ENCODE measurements at places on chromosomes 7 and 10.

DNA sequence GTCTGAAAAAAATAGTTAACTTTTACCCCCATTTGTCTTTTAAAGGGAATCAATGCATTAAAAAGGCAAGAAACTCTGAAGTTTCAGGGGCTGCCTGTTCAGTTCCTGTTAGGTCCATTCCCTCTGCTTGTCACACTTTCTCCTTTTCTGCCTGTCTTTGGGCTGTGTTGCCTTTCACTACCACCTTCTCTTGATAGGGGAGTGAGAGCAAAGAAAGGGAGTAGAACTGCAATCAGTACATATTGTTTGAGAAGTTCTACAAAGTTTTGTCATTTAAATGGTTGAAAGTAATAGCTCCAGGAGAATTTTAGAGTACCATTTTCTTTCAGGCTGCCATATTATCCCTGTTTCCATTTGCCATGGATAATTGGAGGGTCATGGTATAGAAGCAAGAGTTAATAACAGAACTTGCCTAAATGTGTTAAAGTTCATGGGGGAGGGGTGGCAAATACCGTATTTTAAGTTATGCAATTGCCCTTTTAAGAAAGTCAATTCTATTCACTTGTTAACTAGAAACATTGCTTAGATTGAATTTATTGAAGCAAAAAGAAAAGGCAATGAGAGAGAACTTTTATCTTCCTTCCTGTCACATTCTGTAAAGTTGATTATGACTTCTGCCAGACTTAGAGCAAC, 38.6 kb downstream of the MPLKIP start:
- no peak for DNase-seq

DNA sequence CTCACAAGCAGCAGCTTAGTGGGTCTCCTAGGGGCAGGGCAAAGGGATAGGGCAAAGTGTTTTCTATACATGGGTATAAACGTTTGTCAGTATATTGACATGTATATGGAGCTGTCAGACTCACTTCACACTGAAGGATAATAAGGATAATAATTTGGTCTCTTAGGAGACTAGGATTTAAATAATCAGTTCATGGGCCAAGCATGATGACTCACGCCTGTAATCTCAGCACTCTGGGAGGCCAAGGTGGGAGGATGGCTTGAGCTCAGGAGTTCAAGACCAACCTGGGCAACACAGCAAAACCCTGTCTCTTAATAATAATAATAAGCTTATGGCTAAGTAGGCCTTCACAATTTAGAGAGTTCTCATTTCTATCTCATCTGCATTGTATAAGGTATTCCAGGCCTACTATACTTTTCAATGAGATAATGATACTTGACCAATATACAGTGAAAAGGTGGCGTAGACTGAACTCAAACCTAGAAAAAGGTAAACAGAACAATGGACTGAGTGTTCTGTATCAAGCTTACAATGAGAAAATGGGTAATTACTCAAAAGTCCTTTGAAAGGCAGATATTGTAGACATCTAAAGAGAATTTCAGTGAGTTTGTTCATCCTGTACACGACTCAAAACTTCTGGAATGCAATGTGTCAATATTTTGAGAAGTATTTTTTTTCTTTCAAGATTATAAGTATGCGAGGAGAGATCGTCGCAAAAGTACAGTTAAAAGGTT, 7.0 kb downstream of the GSAP start:
- DNase-seq = no peak

GRCh38 chr7:156039971-156040677, 227.9 kb upstream of the SHH start:
- no peak for DNase-seq

GRCh38 chr10:78288663-78289062, 255.0 kb downstream of the RPS24 start:
- no peak for DNase-seq

GRCh38 chr7:120843109-120843508, 14.8 kb downstream of the TSPAN12 start:
- peak; percentile 27 for DNase-seq

GRCh38 chr7:127114742-127115265, 137.9 kb downstream of the GRM8 start:
- DNase-seq = no peak

DNA sequence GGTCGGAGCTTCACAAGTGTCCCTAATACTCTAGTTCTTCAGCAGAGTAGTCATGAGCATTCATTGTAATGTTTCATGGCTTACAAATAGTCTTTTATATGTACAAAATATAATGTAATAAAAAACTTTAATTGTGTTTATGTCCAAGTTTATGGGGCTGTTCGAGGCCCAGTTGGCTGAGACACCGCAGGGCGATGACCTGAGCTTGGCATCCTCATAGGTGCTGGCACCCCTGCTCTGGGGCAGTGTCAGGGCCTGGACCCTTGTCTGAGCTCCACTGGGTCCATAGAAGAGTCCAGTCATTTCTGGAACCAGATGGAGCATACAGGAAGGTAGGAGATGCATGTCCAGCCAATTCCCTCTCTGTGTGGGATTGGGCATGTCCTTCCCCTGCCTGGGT, 12.9 kb upstream of the ZMIZ1 start:
- DNase-seq = no peak

- DNase-seq = no peak
These were observed 103.9 kb downstream of the ZMYND11 start for GRCh38 chr10:239109-239508.

GRCh38 chr10:84549368-84550165, 221.2 kb downstream of the CCSER2 start:
- no peak for DNase-seq

DNA sequence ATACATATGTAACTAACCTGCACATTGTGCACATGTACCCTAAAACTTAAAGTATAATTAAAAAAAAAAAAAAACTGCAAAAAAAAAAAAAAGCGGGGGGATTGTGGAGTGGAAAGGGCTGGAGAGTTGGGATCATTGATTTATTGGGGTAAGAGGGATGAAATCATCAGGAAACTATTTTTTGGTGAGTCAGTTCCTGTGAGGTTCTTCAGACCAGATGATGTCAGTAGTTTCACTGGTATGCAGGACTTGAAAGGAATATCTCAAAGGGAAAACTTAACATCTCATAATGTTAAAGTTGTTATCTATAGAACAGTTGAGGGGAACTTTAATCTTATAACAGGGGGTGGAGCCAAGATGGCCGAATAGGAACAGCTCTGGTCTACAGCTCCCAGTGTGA, 32.6 kb upstream of the TECTB start:
- peak; percentile 62 for DNase-seq

DNA sequence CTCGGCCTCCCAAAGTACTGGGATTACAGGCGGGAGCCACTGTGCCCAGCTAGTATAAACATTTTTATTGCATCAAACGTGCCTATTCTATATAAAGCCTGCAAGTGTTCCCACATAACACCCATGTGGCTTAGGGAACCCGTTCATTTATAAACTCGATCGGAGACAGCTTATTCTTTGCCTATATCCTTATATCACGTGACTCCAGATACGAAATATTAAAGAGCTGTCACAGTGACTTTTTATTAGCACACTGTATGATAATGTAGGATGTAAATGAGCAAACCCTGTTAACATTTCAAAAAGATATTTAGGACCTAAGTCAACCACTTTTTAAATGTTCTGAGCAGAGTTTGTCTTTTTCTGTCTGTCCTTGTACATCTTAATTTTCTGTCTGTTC, 642.9 kb upstream of the ADARB2 start:
- DNase-seq = no peak

DNA sequence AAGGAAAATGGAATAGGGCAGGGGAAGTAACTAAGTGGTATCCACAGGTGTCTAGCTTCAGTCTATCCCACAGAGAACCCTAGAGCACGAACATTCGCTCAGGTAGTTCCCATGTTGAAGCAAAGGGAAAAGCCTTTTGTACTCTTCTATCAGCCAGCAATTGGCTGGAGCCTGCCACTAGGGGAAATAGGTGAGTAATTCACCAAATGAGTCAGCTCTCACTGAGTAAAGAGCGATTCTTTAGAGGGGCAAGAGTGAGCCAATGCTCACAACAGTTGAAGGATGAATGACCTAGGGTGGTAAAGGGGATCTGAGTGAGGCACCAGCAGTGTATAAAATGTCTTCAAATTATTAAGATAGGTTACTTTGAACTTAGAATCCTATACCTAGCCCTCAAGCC, 94.1 kb upstream of the ZNF800 start:
- no peak for DNase-seq

GRCh38 chr7:24555719-24556118, 17.5 kb upstream of the PALS2 start:
- no peak for DNase-seq

- DNase-seq = no peak
These were observed 18.8 kb downstream of the NT5C3A start for GRCh38 chr7:33043501-33044400.

DNA sequence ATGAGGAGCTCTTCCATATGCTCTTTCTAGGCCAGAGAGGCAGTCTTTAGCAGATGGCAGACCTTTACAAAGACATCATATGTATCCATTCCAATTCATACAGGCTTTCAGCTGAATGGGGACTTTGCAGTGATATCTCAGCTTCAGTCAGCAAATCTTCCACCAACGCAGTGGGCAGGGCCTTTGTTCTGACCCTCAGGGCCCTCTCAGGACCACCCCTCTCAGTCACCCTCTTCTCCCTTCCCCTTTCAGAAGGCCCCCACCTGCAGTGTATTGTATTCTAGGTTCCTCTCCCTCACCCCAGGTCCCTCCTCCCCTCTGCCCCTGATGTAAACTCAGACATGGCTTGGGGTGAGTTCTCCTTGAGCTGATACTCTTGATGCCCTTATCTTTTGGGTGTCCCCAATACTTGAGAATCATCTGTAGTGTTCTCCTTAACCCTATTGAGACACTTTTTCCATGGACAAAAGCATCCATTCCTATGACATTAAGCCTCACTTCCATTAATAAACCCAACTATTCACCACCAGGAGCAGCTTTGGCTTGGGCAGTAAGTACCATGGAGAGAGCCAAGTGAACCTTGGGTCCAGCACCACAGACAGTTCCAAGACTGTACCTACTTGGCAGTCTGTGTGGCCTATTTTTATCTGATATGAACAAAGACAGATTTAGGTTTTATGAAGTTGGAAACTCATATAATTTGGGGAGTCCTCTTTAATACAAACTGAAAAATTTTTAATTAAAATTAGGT, 62.7 kb downstream of the ADCYAP1R1 start:
- DNase-seq = peak; percentile 60

DNA sequence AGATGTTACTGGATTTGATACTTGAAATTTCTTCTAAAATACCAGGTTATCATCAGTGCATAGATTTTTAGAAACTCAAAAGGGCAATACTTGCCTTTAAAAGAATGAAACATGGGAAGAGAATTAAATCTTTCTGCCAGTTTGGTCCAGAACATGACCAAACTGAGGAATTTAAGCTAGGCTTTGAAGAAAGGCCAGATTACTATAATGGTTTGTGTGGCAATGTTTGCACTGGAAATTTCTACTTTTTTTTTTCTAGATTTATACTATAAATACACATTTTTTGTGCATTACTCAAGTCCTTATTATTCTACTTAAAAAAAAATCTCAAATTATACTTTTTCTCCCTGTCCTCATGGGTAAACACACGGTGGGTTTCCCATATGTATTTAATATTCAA, 9.2 kb downstream of the MKX start:
- DNase-seq = no peak

- peak; percentile 75 for DNase-seq
These were observed 37.3 kb downstream of the ADRA2A start for GRCh38 chr10:111113961-111114757.

- no peak for DNase-seq
These were observed 48.4 kb downstream of the TEX36 start for GRCh38 chr10:125634606-125635005.

- peak; percentile 60 for DNase-seq
These were observed 44.5 kb downstream of the ICA1 start for GRCh38 chr7:8217200-8218068.

GRCh38 chr7:139300390-139300789, 40.7 kb upstream of the FMC1 start:
- no peak for DNase-seq

- DNase-seq = no peak
These were observed 57.4 kb downstream of the MKLN1 start for GRCh38 chr7:131385039-131385605.

GRCh38 chr7:1610678-1611302, 41.0 kb upstream of the PSMG3 start:
- no peak for DNase-seq

- no peak for DNase-seq
These were observed 234.0 kb downstream of the BICC1 start for GRCh38 chr10:58746474-58747185.

- DNase-seq = no peak
These were observed 180.6 kb downstream of the LRMDA start for GRCh38 chr10:75611993-75612372.

DNA sequence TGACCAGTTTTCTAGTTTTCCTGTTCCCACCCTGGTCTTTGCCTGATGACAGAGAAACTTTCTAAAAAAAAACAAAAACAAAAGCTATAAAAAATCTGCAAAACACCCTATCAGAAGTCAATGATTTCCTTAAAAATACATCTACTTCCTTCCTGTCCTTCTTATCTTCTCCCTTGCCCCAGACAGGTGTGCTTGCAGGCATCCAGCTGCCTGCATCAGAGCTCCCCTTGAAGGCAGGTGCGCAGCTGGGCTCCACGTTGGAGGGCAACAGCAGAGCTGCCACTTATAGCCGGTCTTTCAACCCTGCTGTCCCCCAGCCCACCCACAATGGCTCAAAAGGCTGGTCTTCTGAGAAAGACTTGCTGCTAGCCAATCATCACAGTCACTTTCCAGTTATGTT, 29.8 kb downstream of the UBE2D4 start:
- DNase-seq = no peak

- no peak for DNase-seq
These were observed 26.4 kb upstream of the HTR5A start for GRCh38 chr7:155043756-155044155.

DNA sequence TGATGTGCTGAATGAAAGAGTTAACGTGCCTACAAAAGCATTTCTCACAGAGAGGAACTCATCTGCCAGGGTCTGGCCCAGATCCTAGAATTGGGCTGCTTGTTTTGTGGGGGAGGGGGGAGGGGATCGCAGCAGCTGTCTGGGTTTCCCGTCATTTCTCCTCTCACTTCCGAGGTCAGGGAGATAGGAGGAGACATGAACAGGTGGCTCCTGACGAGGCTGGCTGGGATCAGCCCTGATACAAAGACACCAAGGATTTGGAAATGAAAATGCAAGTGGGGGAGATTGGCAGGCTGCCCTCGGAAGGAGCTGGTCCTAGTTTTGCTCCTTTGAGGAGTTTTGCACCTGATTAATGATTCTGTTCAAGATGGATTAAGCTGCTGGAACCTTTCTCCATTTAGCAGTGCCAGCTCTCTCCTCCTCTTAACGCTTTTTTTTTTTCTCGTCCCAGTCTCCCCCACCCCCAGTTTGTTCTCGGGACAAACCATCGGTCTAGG, 86.8 kb upstream of the KMT2C start:
- peak; percentile 26 for DNase-seq

GRCh38 chr7:46930366-46930765, 651.5 kb downstream of the TNS3 start:
- DNase-seq = peak; percentile 88

Measured in AG08395 (cell line).